Activated CD8-positive, alpha-beta T cell treated with anti-CD3 and anti-CD28 coated beads, Interleukin-2, amount 10 ng/mL, durations not matched to agents 7 days and 5 days (primary cell): ENCODE measurements at places on chromosomes 2 and 18. TPM values are rescaled to one million over a fixed set of nuclear protein-coding genes. Genes with fewer than 3 reads are reported as not detected.

DNA sequence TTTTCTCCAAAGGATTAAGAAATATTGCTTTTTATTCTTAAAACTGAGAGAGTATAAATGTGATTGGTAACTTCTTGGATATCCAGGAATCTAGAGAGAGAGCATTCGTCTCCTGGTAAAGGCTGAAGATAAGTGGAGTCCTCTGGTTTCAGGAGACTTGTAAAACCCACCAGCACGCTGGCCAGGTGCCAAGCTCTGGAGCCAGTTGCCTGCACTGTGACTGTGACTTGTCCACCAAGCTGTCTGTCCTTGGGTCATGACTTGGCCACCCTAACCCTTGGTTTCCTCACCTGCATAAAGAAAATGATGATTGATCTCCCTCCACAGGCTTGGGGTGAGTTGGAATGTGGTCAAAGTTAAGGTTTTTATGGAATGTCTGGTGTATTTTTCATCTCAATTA, 185.4 kb upstream of the NCKAP5 start:
- no peak for DNase-seq

DNA sequence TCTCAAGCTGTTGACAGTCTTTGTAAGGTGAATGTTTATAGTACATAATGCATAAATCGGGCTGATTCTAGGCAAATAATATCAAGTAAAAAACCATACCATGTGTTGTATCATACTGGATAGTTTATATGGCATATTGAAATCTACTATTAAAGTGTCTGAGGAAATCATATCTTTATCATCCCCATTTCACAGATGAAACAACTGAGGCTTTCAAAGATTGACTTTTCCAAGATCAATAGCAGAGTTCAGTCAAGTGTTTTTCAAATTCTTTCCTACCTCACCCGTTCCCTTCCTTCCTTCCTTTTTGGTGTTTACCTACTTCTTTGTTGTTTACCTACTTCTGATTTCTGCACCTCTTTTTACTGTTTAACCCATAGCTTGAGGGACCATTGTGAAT, 2.0 kb downstream of the LYPD6 start:
- DNase-seq, result no peak

DNA sequence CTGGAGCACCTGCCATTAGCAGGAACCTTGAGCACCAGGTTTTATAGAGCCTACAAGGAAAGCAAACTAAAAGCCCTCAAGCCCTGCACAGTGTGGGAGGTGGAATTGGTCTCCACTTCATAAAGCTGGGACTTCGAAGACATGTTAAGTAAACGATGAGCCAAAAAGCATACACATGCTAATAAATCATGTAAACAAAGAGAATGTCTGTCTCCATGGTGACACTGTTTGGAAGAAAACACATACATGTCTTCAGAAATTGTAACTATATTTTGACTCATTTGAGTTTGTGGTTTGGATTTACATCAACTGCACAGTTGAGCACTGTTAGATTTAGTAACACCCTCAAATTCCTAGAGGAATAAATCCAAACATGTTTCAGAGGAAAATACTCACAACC, 978.5 kb upstream of the LRRTM1 start:
- no peak for DNase-seq

- DNase-seq, result no peak
Observed at GRCh38 chr2:235301202-235302076, 192.4 kb upstream of the AGAP1 start.

- DNase-seq, result no peak
Observed at GRCh38 chr2:213723707-213724106, 439.4 kb downstream of the SPAG16 start.

GRCh38 chr2:88554189-88554588, 73.1 kb downstream of the EIF2AK3 start:
- no peak for DNase-seq

GRCh38 chr2:146576339-146577111, 1268.3 kb upstream of the ACVR2A start:
- DNase-seq, result no peak

- DNase-seq, result no peak
Observed at GRCh38 chr18:32278177-32278799, 88.4 kb downstream of the MEP1B start.

DNA sequence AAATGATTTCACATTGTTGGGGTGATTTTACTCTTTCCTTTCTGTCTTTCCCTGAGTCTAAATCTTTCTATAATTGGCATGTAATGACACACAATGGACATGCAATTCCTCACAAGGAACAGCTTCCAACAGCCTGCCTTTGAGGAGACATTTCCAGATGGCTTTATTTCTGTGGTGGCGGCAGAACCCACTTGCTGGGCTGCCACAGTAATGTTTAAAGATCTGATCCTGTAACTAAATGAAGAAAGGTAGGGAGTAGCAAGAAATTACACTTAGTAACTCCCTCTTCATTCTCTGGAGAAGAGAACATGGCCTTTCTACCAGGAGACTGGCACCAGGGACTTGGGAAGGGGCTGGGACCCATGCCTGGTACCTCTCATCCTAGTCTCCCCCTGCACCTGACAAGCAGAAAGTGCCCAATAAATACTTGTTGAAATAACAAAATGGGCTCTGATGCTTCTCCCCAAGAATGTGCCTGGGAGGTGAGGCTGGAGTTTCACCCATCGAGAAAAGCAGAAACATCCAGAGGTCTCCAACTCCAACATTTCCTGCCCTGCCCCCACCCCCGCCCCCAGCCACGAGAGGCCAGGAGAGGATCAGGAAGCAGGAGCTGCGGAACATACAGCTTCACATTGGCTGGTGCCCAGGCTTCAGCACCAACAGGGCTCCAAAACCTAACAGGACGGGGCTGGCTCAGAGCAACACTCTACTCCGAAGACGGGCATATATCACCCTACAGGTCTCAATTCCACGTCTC, 92.1 kb downstream of the PXDN start:
- no peak for DNase-seq

DNA sequence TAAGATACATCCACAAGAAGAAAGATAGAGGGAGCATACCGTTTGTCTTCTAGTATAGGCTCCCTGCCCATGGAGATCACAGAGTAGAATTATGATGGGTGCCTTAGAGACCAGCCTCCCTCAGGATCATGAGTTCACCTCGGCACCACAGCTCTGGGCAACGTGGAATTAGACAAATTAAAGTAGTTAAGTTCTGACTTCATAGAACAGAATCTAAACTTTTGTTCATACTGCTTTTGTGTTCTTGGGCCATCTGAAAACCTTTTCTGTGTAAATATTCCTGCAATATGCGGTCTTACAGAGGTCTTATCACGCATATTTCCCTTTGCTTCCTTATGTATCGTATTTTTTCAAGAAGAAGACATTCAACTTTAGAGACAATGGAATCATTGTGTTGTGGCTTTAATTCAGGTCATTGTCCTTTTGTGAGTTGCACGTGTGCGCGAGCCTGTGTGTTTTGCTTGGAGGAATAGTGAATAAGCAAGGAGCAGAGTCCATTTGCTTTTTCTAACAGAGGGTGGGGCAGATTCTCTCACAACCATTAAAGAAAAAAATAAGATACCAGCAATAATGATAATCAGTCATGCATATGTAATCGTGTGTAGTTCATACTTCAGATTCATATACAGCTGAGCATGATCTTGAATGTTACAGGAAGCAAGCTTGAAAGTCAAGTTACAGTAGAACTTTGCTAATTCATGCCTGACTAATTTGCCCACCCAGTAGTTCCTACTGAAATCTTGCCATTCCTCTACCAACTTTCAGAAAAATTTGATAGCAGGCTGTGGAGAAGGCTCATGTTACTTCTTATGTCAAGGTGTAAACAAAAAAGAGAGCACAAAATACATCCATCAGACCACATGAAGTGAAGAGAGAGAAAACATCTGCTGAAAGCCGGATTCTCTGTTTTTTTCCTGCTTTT, 243.6 kb downstream of the NEDD4L start:
- DNase-seq, result no peak

DNA sequence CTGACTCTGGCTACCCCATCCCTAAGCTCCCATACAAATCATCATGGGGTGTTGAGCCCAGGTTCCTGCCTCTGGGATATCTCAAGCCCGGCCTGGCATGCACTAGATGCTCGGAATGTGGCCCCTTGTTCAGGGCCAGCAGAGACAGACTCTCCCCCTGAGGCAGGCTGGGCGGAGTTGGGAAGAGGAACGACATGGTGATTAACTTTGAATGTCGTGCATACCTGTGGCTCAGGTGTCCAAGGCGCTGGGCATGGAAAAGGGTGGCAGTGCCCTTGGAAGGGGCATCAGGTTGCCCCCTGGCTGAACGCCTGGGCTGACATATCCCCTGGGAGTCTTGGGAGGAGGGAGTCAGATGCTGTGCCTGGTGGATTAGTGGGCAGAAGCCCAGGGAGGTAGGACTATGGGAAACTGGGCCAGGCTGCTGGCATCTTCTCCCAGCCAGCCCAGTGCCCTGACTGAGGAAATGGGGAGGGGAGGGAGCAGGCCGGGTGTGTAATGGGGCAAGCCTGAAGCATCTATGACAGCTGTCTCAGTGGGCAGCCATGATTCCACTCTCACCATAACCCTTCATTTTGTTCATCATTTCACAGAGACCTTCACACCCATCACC, 57.8 kb upstream of the OTOF start:
- DNase-seq, result no peak

GRCh38 chr2:96136129-96136720, 2.1 kb downstream of the ASTL start:
- no peak for DNase-seq

DNA sequence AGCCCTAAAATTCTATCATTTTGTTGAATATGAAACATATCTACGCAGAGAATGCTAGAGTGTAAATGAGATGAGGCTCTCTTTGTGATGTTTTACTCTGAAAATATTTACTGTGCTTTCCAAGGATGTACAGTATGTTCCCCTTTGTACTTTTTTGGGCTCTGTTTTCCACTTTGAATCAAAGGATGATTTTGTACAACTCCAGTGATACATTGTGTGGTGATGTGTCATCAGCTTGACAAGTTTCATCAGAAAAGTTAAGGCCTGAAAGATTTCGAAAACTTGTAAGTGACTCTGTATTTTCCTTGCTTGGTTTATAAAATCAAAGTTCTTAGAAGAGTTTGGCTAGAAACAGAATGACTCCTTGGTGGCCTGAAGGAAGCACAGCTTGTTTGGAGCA, 206.3 kb downstream of the LTBP1 start:
- DNase-seq, result no peak

DNA sequence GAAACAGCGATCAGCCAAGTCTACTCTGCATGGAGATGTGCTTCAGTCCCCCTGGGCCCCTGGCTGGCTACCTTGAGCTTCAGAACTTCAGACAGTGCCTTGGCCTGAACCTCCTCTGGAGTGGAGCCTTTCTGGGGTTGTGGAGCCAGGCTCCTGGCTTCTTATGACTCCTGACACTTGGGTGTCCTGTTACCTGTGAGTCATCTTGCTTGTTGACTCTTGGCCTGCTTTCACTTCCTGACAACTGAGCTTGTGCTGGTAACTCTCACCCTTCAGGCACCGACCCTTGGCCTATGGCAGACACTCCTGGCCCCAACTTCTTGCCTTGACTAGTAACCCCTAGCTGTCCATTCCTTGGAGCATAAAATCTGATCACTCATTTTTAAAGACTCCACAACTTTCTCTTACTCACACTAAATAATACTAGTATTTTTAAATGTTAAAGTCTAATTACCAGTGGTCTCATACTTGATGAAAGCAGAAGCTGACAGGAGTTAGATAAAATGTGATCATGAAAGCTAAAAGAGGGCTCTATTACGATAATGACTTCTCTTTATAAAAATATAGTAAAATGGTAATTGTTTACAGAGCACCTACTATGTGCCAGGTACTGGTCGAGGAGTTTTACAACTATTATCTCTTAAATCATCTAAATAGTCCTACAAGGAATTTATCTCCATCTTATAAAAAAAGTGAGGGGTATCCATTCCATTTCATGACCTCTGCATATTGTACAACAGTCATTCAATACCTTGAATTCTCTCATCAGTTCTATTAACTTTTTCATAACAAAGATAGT, 46.3 kb upstream of the VIT start:
- DNase-seq, result peak; percentile 21

DNA sequence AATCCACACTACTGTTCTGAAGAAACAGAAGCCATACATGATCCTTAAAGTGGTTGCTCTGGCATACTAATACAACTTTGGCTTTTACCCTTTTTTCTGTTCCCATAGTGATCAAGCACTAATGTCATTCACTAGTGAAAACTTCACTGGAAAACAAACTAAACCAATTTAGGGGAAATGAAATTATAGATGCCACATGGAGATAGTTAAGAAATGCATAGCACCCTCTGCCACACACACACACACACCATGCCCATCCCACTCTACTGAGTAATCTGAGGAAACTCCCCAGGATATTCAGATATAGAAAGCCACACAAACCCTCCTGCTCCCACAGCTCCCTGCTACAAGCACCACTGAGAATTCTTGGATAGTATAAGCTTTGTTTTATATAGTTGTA, 39.1 kb downstream of the SLC3A1 start:
- no peak for DNase-seq

DNA sequence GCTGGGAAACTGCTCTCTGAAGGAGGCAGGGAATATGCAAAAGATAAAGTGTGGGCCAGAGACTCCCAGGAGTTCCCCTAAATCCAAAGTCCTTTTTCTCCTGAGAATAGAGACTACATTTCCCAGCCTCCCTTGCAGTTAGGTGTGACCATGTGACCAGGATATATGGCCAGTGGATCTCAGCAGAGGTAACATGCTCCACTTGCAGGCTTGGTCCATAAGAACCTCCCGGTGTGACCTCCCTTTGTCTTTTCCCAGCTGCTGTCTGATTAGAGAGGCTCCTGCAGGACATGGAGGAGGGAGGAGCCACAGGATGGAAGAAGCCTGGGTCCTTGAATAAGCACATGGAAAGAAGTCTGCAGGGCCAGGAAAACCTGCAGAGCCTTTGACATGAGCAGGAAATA, 76.2 kb downstream of the TGFA start:
- DNase-seq, result no peak

DNA sequence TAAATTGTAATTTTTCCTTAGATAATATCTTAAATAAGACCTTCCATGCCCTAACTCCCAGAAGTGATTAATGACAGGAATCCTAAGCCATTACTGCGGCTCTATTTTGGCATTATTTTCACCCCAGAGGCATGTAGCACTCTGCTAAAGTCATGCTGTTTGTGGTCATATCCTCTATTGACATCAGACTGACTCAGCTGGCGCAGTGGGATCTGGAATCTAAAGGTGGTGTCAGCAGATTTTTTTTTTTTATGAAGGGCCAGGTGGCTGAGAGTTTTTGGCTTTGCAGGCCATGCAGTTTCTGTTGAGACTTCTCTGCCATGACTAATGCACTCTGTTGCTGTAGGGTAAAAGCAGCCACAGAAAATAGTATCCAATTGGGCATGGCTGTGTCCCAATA, 64.1 kb upstream of the ACVR1C start:
- DNase-seq, result no peak

Gene OSR1
- not detected for total RNA-seq

Gene COL5A2
- total RNA-seq, result 2.6 TPM

Gene SP140L
- total RNA-seq, result 90.5 TPM

Gene RAB6C
- total RNA-seq, result not detected

Gene COL3A1
- not detected for total RNA-seq
